WERI-Rb-1 (cell line): ENCODE measurements at places on chromosomes 16 and 17.

- peak; percentile 39 for DNase-seq
Observed at GRCh38 chr16:4574919-4575705, 19.0 kb downstream of the C16orf96 start.

DNA sequence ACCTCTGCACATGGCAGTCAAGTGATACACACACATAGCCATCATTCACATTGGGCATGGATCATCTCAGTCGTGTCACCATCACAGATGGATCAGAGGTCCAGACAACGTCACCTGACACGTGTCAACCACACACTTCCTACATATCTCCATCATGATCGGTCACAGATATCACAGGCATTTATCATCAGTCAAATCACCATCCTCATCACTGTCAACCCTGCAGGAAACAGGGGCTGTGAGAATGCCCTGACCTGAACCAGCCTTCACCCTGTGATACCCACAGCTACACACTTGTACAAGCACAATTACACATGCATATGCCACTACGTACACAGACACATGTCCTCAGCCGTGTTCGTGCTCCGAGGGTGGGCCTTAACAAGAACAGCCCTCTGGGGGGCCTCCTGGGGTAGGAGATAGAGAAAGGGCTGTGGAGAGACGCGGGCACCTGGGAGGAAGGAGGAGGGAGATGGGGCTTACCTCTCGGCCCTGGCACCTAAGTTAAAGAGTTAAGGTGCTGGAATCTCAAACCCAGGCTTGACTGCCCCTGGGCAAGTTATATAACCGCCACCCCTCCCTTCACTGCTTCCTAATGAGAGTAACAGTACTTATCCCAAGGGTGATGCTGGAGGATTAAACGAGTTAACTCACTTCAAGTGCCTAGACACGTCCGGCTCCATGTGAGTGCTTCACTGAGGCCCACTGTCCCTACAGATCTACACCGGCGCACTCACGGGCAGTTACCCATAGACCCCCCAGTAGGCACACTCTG, 1.1 kb downstream of the SLC12A4 start:
- DNase-seq, result no peak

- no peak for DNase-seq
Observed at GRCh38 chr17:81621494-81622130, 15.3 kb downstream of the NPLOC4 start.

DNA sequence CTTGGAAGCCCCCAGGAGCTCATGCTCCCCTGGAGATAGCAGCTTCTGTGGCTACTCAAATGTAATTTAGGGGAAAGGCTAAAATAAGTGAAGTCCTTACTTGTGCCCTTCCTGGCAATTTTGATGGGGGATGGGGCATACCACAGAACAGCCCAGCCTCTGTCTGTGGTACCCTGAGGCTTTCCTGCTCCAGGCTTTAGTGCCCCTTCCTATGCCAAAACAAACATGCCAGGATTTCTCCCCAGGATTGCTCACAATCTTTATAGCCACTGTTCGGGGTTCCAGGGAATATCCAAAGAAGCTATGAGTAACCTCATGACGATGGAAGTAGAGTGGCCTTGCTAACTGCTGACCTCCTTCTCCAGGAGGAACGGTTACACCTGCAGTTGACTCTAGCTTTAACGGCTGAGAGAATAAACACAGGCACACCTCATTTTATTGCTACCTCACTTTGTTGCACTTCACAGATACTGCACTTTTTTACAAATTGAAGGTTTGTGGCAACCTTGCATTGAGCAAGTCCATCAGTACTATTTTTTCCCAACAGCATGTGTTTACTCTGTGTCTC, 24.9 kb downstream of the CCL4 start:
- no peak for DNase-seq

- DNase-seq, result no peak
Observed at GRCh38 chr17:50848711-50849110, 13.3 kb downstream of the WFIKKN2 start.

- no peak for DNase-seq
Observed at GRCh38 chr16:1094124-1094479, 1.9 kb downstream of the C1QTNF8 start.

DNA sequence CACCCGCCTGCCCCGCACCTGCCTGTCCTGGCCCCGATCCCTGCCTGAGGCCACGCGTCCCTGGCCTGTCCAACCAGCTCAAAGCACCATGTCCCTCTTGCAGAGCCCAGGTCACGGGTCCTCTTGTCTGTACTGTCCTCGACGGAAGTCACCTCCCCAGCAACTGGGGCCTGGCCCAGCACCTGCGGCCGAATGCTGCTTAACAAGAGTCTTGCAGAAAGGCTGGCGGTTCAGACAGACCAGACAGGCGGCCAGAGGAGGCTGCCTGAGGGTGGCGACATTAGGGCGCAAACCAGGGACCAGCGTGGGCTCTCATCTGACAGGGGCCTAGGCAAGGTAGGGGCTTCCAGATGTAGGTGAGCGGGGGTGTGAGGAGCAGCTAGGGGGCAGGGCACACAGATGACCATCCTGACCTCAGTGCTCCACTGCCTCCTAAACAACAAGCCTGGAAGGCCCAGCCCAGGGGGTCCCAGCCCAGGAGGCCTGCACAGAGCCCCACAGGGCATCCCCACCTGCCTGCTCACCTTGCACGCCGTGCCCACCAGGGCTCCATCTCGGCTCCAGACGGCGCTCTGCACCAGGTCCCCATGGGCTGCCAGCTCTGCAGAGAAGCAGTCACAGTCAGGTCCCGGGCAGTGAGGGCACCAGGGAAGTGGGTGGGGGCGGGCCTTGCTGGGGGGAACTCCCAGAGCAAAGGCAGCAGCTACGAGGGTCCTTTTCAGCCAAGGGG, 11.3 kb downstream of the CORO7 start:
- no peak for DNase-seq

DNA sequence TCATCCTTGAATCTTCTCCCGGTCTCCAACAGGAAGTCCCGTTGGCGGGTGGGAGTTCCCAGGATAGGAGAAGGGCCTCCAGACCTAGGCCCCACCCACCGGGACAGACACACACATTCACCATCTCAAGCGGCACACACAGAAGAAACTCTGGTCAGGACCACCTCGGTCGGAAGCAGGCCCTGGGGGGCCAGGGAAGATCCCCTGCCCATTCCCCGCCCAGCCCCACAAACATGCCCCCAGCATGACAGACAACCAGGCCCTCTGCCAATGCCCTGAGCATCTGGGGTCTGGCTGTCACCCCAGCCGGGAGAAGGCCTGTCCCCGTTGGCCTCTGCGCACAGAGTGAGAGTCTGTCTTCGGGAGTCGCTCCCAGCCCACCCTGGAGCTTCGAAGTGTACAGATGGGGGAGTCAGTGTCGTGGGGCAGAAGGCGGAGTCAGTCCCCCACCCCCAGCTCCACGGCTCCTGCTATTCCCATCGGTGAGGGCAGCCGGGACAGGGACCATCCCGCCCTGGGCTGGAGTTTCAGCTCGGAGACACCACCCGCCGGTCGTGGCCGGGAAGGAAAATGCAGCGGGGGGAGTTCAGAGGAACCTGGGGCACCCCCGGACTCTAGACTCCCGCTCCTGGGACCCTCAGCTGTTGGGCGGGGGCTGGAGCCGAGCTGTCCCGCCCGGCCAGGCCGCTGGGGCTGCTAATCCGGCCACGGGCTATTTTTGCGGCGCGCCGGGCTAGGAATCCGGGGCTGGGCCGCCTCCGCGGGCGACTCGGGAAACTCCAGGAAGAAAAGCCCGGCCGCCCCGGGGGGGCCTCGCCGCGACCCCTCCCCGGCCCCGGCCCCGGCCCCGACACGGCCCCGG, 660 bp downstream of the RHBDF1 start:
- peak; percentile 70 for DNase-seq

- no peak for DNase-seq
Observed at GRCh38 chr17:78356101-78356713, 3.7 kb downstream of the SOCS3 start.

DNA sequence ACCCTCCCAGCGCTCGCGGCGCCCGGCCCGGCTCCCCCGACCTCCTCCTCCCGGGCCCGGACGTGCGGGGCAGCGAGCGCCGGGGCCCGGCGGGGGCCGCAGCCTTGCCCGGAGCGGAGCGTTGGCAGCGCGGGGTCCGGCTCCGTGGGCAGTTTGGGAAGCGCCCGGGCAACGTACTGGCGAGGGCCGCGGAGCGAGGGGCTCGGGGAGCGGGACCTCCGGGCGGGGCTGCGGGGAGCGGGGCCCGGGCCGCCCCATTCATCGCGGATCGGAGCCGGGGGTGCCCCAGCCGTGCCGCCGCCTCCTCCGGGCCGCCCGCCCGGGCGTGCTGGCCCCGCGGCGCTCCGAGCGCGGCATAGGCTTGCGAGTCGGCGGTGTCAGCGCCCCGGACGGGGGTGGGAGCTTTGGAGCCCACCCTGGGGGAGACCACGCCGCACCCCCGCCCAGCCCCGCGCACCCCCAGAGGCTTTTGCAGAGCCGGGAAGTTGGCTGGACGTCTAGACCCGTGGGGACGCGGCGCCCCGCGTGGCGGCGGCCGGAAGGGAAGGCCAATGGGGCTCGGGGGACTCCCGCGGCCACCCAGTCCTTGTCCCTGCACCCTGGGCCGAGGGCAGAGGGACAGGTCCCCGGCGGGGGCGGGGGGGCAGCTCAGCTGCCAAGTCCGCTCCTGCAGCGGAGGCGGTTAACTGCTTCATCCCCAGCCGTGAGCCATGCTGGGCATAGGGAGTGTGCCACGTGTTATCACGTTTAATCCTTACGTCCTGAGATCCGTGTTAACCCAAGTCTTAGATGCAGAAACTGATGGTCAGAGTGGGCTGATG, 852 bp downstream of the ZNF469 start:
- peak; percentile 39 for DNase-seq

- no peak for DNase-seq
Observed at GRCh38 chr16:80144191-80144590, 396.6 kb upstream of the DYNLRB2 start.

- DNase-seq, result no peak
Observed at GRCh38 chr17:1159431-1160180, 20.2 kb downstream of the ABR start.
